ENCODE measurements at places on chromosomes 2 and 18.

DNA sequence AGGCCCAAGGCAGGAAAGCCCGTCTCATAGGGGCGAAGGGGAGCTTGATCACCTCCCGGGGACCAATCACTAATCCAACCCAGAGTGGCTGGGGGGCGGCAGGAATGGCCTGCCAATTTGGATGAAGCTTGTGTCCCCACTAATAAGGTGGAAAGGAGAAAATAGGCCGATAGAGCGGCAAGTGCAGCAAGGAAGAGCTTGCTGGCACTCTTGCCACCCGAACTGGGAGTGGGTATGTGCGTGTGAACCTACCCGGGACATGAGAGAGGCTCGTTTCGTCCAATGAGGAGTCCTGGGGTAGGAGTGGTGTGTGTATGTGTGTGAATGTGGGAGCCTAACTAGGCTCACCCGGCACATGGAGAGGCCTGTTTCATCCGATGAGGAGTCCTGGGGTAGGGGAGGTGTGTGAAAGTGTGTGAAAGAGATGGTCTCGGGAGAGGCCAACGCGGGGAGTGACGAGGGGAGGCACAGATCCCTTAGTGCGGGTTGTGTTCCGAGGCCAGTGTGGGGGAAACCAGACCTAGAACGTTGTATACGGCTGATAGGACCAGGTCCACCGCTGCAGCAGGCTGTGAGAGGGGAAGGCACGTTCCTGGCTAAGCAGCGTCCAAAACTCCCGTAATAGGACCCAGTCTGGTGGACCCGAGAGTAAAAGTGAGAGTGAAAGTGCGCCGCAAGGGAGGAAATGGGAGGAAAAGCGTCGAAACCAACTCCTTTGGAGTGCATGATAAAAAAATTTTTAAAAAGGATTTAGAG lies 47.1 kb upstream of the SELENOI start:
- DNase-seq, result peak; percentile 44

- peak; percentile 68 for DNase-seq
These were observed 76.5 kb downstream of the CYBRD1 start for GRCh38 chr2:171598713-171599319.

DNA sequence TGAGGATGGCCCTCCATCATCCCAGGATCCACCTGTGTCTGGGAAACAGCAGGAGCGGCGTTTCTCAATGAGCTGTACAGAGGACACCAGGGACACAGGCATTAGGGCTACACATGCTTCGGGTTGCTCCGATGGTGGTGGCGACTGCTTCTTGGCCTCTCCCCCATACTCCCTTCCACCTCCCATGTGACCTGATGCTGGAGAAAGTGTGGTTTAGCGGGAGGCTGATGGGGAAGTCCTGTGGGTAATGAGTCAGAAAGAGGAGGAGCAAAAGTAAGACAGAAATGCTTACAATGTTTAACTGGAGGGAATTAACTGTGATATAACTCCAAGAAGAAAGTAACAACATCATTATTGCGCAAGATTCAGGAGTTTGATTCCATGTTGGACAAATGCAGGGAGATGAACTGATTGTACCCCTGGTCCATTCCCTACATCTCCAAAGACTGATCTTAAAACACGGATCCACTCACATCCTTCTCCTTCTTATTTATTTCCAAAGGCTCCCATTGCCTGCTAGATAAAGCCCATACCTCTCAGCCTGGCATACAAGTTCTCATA lies 186.6 kb downstream of the NRP2 start:
- peak; percentile 75 for DNase-seq

- DNase-seq, result peak; percentile 52
These were observed 112.2 kb downstream of the OSBPL6 start for GRCh38 chr2:178306352-178307073.

- no peak for DNase-seq
These were observed 46.2 kb downstream of the TWSG1 start for GRCh38 chr18:9380621-9381395.

- DNase-seq, result no peak
These were observed 26.5 kb upstream of the C2orf74 start for GRCh38 chr2:61135510-61135909.

GRCh38 chr18:27869735-27870134 lies 307.2 kb downstream of the CDH2 start:
- no peak for DNase-seq

- no peak for DNase-seq
These were observed 57.4 kb upstream of the AMMECR1L start for GRCh38 chr2:127943186-127943585.

GRCh38 chr2:45890819-45891218 lies 239.3 kb downstream of the PRKCE start:
- DNase-seq, result peak; percentile 56

- DNase-seq, result no peak
These were observed 177.6 kb downstream of the MTX2 start for GRCh38 chr2:176446718-176447414.

GRCh38 chr2:62536873-62537547 lies 31.0 kb upstream of the TMEM17 start:
- no peak for DNase-seq

GRCh38 chr2:202574541-202574940 lies 60.2 kb upstream of the FAM117B start:
- no peak for DNase-seq

DNA sequence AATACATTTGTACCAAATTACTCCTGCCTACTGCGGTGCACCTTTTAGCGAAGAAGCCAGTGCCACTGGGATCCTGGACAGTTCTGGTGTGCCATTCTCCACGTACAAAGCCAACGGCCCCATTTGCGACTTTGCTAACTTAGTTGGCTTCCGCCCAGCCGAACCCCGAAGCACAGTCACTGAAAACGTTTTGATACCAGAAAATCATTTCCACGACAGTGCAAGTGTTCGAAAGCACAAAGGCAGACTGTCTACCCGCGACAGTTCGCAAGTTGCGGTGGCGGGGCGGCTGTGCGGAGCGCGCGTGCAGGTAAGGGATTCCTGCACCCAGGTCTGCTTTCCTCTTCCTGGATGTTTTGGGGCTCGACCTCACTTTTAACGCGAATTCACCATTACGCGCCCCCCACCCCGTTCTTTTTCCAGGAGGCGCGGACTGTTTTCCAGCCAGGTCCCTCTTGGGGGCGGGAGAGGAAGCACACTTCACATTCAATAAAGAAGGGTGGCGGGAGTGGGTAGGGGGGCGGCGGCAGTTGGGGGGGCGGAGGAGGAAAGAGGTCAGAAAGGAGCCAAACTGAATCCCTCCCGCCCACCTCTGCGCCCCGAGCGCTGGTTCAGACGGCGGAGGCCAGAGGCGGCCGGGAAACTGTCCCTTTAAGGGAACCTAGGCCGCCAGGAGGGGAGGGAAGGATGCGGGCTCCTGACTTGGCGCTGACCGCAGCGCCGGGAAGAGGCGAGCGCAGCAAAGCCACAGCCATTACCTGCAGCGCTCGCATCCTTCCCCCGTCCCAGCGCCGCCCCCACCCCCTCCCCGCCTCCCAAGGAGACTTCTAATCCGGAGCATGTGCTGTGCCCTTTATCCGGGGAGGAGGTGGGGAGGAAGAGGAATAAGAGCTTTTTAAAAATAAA lies 107.4 kb upstream of the KCTD1 start:
- DNase-seq, result no peak

GRCh38 chr2:48320742-48321141 lies 209.2 kb upstream of the STON1 start:
- no peak for DNase-seq

DNA sequence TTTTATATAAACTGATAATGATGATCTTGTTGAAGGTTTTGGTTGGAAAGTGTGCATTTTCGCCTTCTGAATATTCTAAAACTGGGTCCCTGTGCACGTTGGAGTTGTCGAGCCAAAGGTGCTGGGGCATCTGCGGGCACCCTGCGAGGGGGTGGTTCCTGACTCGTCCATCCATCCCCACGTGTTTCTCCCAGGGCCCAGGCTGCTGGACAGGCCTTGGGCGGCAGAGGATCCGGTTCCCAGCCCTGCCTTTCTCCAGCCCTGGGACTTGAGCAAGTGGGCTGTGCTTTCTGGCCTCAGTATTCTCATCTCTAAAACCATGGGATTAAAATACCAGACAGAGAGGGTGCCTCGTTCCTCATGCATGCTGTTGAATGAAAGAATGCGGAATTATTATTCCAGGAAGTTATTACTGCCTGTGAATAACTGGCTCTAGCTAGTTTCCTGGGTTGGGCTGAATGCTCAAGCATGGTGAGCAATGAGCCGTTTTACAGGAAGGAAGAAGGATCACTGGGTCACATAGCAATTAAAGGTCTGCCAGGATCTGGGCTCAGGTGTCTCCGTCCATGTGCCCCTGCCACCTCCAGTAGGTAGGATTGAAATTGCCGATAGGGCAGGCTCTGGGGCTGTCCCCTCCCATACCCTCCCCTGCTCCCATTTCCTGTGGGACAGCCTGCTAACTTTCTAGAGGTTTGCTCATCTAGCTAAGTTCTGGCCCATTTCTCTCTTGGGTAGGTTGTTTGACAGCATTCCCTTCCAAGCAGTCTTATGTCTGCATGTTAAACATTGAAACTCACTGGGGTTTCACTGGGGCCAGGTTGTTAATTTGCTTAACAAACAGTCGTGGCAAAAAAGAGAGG lies 77.2 kb upstream of the HS6ST1 start:
- no peak for DNase-seq

DNA sequence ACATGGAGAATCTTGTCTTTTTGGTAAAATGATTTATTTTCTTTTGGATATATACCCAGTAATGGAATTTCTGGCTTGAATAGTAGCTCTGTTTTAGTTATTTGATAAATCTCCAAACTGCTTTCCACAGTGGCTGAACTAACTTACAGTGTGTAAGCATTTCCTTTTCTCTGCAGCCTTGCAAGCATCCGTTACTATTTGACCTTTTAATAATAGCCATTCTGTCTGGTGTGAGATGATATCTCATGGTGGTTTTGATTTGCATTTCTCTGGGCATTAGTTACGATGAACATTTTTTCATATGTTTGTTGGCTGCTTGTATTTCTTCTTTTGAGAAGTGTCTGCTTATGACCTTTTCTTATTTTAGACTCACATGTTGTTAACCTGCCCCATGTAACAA lies 190.2 kb downstream of the GALR1 start:
- no peak for DNase-seq

DNA sequence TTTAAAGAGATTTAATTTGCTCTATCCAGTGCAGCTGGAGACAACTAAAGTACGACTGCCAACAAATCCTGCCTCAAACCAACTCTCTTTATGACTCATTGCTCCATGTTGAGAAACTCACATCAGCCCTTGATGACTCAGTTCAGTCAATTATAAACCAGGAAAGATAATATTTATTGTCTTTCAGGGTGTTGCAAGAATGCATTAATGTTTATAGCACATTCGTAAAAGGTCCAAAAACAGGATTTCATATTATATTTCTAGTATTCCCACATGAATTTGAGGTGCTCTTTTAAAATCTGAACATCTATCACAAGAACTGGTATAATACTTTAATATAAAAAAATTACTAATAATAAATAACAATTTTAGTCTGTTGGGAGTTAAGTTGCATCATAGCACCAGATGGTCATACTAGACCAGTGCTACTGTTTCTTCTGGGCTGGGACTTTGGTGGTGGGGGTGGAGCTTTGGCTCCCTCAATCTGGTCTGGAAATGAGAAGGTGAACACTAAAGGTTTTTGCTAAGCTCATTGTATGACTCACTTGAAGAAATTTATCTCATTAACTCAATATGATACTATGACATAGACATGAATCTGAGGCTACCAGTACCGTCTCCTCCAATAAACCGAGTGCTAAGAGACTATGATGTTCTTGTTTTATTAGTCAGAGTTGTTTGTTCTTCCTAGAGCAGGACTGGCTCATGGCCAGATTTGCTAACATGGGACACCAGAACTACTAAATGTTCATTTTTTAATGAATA lies 26.6 kb upstream of the MAP3K20 start:
- no peak for DNase-seq

DNA sequence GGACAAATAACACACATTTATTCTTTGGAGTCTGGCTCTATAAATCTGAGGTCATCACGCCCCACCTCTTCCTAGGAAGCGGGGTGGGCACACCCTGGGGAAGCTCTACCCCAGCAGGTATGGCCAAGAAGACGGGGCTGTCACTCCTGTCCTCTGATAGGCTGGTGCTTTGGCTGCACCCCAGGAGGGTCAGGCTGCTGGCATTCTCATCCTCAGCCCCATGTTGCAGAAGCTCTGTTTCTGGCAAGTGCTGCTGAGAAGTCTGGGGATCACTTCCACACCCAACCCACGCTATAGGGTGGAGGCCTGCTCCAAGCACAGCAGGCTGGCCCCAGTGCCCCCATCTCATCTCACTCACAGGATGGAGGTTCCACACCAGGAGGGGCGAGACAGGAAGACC lies 17.6 kb downstream of the ARHGEF4 start:
- no peak for DNase-seq

GRCh38 chr18:10685484-10685883 lies 159.7 kb downstream of the NAPG start:
- DNase-seq, result no peak

GRCh38 chr2:41847744-41848441 lies 199.9 kb upstream of the PKDCC start:
- DNase-seq, result no peak

DNA sequence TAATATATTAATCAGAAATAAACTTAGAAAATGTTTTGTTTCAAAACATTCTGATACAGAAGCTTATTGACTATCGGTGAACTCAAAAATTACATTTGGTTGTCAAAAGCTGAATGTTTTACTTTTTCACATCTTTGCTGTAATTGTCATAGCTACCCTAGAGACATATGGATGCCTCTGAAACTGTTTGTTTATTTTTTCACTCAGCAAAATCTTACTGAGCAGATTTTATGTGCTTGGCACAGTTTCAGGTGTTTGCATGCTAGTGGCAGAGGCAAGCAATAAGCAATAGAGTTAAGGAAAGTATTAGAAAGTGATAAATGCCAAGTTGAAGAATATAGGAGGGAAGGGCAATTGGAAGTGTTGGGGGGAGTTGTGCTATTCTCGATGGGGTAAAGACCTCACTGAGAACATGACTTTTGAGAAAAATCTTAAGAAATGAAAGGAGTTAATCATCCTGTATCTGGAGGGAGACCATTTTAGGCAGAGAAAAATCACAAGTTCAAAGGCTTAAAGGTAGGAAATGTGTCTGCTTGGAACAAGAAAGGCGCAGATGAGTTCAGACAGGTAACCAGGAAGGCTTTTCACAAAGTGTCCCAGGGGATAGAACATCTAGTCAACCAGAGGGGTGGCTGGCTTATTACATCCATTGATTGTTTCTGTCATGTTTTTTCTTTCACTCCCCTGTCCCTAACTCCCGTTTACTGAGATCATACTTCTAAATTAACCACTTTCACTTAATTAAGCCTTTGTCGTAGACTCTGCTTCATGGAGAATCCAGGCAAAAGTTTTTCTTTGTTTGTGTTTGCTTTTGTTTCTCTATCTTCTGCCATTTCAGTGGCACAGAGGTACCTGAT lies 27.2 kb upstream of the COBLL1 start:
- DNase-seq, result no peak

DNA sequence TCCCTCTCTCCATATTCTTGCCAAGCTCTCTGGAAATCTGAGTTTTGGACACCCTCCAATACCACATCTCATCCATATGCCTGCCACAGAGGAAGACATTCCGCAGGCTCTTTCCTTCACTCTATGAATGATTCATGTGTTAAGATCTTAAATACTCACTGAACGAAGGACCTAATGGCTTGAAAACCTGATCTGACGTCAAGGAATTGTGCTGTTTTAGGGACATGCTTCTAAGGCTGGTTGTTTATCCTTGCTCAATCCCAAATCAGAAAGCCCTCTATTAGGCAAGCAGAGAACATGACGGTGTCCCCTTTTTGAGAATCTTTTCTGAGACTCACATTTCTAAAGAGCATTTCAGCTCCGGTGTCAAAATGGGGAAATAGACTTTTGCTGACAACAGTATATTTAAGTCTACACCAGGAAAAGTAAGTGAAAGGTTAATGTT lies 83.7 kb upstream of the GALNT5 start:
- DNase-seq, result no peak

All from activated CD8-positive, alpha-beta T cell treated with anti-CD3 and anti-CD28 coated beads, Interleukin-2, amount 10 ng/mL, durations not matched to agents 7 days and 5 days (primary cell).